ENCODE measurements at places on chromosomes 1 and 21.
A peak's percentile ranks its signal among the peaks of the same experiment; 100 is the strongest.

- DNase-seq = no peak
Measured at GRCh38 chr1:62953633-62954032, 169.7 kb downstream of the ATG4C start.

DNA sequence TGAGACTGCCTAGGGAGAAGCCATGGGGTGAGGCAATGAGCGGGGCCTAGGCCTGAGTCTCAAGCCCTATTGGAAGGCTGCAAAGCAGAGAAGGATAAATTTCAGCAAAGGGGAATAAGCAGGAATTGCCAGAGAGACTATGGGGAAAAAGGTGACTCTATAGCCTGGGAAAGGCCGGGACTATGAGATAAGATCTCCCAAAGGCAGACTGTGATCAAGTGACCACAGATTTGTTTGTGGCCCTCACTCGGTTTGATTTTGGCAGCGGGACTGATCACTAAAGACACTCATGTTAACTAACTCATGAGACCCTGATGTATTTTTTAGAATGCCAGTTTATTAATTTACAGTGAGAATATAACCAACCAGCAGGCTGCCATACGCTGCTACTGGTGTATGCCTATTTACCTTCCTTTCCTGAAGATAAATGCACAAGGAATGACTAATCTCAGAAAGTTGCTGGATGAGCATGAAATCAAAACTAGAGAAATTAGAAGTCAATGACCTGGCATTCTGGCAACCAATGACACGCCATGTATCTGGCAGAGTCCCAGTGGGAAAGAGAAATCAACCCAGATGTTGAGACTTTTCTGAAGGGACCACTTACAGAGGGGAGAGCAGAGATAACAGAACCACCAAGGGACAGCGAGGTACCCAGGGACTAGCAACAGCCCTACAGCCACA lies 4.3 kb downstream of the HSF2BP start:
- DNase-seq = no peak

- no peak for DNase-seq
Measured at GRCh38 chr1:240941701-240942370, 329.9 kb upstream of the GREM2 start.

- no peak for DNase-seq
Measured at GRCh38 chr1:29379443-29380073, 143.2 kb downstream of the PTPRU start.

- DNase-seq = no peak
Measured at GRCh38 chr1:11479375-11479979, 522 bp downstream of the DISP3 start.

- no peak for DNase-seq
Measured at GRCh38 chr1:116760996-116761665, 6.9 kb downstream of the CD2 start.

- DNase-seq = no peak
Measured at GRCh38 chr1:229347528-229347927, 4.7 kb upstream of the CCSAP start.

- no peak for DNase-seq
Measured at GRCh38 chr1:101217148-101217547, 19.7 kb upstream of the S1PR1 start.

GRCh38 chr1:230465691-230466090 lies 39.6 kb upstream of the PGBD5 start:
- DNase-seq = no peak

DNA sequence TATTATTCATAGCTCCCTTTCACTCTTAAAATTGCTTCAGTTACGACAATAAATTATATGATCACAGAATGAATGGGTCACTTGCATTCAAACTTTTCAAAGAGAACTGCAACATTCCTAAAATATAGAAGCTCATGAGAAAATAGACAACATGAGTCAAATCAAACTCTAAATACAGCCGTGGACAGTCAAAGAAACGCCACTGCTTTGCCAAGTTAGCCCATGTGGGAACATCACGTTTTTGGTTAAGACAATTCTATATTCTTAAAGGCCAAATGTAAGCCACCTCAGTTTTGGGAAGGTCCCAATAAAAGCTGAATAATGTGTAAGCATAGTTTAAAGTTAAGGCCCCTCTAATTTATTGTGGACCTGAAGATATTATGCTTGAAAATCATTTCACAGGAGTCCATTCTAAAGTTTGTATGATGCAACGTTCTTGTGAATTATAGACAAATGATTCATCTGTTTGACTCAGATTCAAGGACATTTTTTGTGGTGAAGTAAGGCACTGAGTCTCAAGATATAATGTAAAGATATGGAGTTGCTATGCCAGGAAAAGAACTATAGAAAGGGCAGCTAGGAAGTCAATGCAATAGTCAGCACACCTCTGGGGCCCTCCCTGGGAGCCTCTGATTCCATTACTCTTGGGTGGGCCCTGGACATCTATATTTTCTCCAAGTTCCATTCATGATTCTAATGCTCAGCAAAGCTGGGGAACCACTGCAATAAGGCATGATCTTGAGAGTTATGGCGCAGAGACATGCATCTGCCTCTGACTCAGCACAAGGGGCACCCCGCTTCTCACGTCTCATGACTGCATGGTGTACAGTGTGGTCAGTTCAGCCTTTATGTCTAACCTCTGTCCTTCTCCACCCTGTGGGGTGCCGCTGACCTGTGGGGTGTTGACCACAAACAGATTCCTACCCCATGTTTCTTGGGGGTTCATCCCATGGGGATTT lies 33.9 kb downstream of the ETS2 start:
- no peak for DNase-seq

DNA sequence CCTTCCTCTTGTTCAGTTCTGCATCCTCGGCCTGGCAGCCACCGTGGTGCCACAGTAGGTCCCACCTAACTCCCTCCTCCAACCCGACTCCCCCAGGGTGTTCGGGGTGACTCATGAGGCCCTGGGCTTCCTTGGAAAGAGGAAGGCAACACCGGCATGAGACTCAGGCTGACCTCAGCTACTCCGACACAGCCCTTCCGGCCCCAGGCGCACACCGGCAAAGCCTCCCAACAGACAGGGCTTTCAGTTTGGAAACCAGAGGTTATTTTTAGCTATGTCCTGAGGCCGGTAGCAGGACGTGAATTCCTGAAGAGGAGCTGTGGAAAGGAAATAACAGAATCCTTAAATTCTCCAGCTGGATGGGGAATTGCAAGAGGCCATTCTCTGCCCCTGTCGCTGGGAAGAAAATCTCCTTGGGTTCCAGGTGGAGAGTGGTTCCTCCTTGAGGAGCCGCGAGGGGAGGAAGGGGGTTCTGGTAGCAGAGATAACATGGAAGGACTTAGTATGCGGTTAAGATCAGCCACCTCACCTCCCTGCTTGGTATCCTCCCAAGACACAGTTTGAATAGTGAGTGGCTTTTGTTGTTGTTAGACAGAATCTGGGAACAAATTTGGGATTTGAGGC lies 24.4 kb downstream of the PLXNA2 start:
- DNase-seq = no peak

DNA sequence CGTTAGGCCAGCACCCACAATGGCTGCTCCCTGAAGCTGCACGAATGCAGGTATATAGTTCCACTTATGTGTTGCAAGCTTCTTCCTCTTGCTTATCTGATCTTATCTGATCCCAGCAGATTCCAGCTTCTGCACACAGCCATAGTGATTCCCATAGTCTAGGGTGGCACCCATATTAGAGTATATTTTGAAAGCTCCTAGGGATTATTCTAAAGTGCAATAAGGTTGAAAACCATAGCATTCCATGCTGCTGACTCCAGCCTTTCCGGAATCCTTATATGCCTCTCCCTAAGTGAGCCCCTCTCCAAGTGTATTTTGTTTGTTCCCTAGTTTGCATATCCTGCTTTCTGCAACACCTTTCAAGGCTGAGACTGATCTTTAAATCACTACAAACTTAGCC lies 432.0 kb downstream of the SETD4 start:
- DNase-seq = no peak

DNA sequence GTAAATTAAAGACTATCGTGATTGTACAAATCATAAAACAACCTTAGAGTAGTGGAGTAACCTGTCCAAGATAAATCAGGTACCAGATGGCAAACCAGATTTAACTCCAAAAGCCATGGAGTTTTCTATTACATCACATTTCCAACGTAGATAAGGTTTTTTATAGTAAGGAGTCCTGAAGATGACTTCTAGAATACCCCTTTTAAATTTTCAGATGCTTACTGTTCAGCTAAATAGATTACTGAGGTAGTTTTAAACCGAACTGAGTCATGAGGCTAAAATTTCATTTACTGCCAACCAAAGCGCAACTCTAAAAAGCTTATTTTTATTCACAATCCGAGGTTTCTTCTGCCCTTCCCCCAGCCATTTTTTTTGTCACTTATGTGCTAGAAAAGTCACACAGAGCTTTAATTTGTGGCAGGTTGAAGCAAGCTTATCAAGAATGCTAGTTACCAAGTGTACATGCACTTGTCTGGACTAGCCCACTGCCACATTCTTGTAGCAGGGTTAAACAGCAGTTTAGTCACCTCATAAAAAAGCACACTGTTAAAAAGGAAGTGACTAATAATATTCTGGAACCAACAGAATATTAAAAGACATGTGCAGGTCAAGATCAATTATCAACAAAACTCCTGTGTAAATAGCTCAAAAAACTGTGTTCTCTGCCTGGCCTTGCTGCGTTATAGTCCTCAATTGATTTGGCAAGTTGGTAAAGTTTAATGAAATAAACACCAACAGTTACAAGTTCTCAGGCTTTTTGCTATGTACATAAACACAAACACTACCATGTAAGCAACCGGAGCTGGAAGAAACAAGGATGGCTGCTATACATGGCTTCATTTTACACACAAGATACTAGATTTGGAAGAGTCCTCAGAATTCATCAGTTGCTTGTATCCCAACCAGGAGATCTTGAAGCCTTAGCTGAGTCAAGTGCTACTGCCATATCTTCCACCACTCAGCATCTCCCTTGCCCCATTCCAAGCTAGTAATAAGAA lies 180.3 kb upstream of the DMRTA2 start:
- DNase-seq = no peak

- no peak for DNase-seq
Measured at GRCh38 chr1:110616587-110616986, 10.4 kb upstream of the KCNA2 start.

GRCh38 chr1:226662642-226663326 lies 76.3 kb downstream of the ITPKB start:
- DNase-seq = peak; percentile 80

DNA sequence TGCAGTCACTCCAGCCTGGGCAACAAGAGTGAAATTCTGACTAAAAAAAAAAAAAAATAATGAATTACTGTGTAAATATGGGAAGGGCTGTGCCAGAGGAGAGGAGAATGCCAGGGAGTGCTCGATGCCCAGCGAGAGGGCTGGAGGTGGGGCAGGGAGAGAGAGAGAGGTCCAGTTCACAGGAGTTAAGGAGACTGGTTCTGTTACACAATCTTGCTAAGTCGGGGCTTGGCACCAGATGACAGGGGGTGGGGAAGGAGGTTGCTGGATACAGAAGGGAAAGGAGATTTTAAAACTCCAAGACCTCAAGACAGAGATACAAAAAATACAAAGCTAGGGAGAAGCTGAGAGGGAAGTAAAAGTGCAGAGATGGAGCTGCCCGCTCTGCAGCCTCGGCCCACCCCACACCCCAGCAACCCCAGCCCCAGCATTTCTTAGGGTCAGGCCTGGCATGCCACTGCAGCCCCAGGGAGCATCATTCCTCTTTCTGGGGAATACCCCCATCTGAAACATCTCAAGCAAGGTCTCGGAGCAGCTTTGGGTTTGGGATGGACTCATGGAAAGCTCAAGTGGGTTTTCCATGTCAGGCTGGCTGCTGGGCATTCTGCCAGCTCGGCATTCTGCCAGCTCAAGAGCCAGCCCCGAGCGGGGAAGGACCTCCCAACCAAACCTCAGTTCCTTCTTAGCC lies 991 bp downstream of the SELENBP1 start:
- DNase-seq = no peak

GRCh38 chr1:210129759-210130158 lies 102.8 kb upstream of the SERTAD4 start:
- no peak for DNase-seq

- no peak for DNase-seq
Measured at GRCh38 chr1:248817065-248817464, 8.7 kb downstream of the SH3BP5L start.

- DNase-seq = no peak
Measured at GRCh38 chr1:209265301-209265700, 318.2 kb upstream of the CAMK1G start.

DNA sequence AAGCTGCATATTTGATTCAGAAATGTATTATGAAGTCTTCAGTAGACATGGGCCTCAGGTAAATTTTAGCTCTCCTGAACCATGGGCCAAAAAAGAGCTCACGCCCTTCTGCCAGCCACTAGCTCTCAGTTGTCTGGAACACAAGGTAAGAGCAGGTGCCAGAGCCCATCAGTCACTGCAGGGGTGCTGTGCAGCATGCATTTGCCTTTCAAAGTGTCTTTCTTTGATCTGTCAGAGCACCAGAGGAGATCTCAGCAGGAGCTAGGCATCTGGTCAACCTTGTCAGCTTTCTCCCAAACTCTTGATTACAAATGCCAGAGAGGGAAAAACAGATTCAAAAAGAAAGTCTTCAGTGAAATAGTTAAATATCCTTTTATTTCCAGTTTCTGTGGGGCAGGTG lies 332.3 kb downstream of the COL11A1 start:
- no peak for DNase-seq

Measured in activated T-helper 2 cell treated with anti-CD3 and anti-CD28 coated beads, Interferon-gamma antibody, Interleukin-2, Interleukin-4, amounts not matched to agents 10 μg/mL and 5 μg/mL and 100 μg/mL, durations not matched to agents 14 hours and 24 hours and 36 hours (primary cell).